BJ (cell line): ENCODE measurements at places on chromosomes 4 and X. TPM values are rescaled to one million over a fixed set of nuclear protein-coding genes. Genes with fewer than 3 reads are reported as not detected.

ADH1B gene
- polyA plus RNA-seq = 0.04 TPM in 2 replicates

DDX53 gene
- not detected in 2 replicates for polyA plus RNA-seq

GRSF1 gene
- polyA plus RNA-seq = 41.9 and 69.2 TPM in 2 replicates

BTC gene
- polyA plus RNA-seq = not detected in 2 replicates

GRCh38 chr4:108700081-108700757 lies 49.8 kb downstream of the OSTC start:
- DNase-seq = peak; percentile 19

GRCh38 chrX:56811599-56811998 lies 82.6 kb downstream of the NBDY start:
- DNase-seq = no peak

DNA sequence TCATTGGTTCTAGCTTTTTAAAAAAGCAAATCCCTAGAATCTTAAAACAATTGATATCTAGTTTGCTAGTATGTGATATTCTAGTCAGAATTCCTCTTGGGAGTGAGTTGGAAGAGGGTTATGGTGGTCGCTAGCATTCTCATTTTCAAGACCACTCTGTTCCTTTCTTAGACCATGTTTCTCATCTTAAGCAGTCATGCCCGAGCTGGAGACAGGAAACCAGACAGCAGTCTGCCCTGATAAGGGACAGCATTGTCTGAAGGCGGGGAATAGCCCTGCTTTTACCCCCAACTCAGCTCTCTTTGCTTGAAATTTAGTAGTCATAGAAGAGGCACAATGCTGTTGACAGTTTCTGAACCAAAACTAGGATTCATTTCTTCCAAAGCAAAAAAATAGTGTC lies 5.2 kb downstream of the KLF3 start:
- no peak for DNase-seq

GRCh38 chr4:120017939-120018692 lies 48.5 kb downstream of the MAD2L1 start:
- DNase-seq = no peak

GRCh38 chrX:10854594-10854993 lies 234.2 kb upstream of the MID1 start:
- DNase-seq = no peak

GRCh38 chrX:1767026-1767425 lies 152.2 kb downstream of the ASMT start:
- DNase-seq = no peak

DNA sequence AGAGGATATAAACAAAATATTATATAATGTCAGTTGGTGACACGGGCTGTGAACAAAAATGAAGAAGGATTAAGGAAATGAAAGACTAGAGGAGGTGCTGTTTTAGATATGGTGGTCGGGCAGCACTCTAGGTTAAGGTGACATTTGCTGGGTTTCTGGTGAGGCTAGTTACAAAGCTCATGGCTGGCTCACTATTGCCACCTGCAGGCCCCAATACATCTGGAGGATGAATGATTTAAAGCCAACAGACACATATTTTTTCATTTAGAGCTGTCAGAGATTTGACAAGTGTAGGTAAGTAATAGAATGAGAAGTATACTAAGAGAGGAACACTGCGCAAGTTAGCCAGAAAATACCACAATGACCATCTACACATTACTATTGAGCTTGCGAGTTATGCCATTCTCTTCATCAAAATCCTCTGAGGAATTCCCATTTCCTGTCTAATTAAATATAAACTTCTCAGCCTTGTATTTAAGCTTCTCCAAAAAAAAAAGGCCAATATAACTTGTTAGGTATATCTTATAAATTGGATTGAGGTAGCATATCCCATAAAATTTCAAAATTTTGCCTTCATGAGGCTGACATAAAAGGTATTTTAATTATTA lies 6.4 kb upstream of the FGG start:
- DNase-seq = no peak
